ENCODE measurements at places on chromosomes 12 and 14.

DNA sequence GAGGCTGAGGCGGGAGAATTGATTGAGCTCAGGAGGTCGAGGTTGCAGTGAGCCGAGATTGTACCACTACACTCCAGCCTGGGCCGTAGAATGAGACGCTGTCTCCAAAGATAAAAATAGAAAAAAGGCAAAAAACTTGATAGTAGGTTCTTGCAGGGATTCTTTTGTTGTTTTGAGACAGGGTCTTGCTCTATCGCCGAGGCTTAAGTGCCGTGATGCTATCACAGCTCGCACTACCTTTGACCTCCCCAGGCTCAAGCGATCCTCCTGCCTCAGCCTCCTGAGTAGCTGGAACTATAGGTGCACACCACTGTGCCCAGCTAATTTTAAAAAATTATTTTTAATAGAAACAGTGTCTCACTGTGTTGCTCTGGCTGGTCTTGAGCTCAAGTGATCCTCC is 4.7 kb downstream of the GOLGA5 start:
- no peak for DNase-seq

- DNase-seq: no peak
Measured at GRCh38 chr14:85040046-85040685, 489.8 kb upstream of the FLRT2 start.

DNA sequence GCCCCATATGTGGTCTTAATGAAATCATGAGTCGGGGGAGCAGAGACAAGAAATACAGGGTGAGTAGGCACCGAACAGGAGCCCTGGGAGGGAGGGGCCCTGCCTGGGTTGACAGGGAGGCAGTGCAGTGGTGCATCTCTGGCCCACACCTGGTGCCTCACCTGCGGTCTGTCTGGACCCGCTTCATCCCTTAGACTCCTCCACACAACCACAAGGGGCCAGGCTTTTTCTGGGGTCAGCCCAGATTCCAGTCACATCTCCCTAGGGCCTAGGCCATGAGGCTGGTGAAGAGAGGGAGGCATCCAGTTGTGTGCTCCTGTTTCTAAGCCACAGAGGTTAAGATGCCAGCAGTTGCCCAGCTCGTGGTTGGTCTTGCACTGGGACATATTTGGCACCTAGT is 343.3 kb upstream of the FKBP4 start:
- DNase-seq: no peak

DNA sequence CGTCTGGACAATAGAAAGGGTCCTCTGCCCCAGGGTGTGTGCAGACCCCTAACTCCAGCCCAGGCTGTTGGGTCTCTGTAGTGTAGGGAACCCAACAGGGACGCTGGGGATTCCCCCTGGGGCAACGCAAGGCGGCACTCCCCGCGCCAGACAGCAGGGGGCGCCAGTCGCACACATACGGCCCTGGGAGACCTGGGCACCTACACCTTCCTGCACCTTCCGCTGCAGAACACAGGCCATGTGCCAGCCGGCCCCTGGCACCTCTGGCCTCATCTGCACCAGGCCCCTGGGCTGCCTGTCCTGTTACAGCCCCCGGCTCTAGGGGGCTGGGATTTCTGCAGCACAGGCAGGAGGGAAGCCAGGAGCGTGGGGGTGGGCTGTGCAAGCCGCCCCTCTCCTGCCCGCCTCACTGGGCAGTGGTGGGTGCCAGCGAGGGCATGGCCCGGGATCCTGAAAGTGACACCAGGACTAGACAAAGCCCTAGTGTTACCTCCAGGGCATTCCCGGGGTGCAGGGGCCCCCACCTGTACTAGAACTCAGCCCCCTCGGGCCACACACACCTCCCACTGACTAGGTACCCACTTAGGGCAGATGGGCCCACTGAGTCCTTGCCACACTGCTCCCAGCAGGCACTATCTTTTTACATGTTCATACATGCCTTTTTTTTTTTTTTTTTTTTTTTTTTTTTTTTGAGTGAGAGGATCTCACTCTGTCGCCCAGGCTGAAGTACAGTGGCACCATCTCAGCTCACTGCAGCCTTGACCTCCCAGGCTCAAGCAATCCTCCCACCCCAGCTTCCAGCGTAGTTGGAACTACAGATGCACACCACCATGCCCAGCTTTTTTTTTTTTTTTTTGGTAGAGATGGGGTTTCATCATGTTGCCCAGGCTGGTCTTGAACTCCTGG is 37.5 kb downstream of the CCNK start:
- DNase-seq: no peak

DNA sequence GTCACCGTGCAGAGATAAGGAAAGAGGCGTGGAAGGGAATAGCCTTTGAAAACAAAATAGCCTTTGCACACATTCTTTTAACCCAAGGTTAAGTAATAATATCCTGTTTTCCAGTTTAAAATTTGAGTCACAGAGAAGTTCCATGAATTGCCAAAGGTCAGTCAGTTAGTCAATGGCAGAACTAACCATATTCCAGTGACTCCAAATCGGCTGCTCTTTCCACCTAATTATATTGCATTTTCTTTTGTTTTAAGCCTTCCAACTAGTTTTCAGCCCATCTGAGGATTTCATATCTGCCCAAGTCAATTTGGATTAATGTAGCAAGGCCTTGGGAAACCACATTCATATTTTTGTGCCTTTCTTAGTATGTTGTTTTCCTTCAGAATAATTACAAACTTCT is 373.0 kb downstream of the CCDC91 start:
- DNase-seq: no peak

DNA sequence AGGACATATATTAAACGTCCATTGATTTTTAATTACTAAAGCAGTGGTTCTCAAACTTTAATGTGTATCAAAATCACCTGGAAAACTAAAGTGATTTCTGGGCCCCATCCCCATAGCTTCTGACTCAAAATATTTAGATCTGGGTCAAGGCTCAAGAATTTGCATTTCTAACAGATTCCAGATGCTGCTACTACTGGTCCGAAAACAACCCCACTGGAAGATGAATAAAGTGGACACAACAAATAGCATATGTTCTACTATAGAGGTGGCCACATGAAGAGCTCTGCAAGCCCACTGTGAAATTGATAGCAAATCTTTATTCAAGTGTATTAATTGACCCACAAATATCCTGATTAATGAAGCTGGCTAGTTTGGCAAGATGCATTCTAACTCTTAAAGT is 69.4 kb downstream of the SPATA7 start:
- no peak for DNase-seq

All from NCI-H187 treated with DMSO at 0.1 percent for 48 hours (cell line).